ENCODE measurements at places on chromosomes 2 and 18.

- DNase-seq, result no peak
Observed at GRCh38 chr2:167052825-167053224, 164.5 kb downstream of the XIRP2 start.

DNA sequence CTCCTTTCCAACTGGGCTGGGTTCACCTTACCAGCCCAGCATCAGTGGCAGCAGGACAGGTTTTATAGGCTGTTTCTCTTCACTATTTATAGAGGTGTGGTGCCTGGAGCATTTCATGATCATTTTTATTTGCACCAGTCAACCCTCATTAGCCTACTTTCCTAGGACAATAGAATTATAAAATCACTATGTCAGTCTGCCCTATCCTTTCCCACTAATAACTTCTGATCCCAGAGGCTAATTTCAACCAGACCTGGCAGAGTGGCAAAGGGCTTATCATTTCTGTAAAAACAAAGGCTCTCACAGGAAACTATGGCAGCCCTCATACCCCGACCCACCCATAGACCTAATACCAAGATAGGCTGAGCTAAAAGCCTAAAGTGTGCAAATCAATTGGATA is 243.5 kb upstream of the TMEFF2 start:
- DNase-seq, result no peak

DNA sequence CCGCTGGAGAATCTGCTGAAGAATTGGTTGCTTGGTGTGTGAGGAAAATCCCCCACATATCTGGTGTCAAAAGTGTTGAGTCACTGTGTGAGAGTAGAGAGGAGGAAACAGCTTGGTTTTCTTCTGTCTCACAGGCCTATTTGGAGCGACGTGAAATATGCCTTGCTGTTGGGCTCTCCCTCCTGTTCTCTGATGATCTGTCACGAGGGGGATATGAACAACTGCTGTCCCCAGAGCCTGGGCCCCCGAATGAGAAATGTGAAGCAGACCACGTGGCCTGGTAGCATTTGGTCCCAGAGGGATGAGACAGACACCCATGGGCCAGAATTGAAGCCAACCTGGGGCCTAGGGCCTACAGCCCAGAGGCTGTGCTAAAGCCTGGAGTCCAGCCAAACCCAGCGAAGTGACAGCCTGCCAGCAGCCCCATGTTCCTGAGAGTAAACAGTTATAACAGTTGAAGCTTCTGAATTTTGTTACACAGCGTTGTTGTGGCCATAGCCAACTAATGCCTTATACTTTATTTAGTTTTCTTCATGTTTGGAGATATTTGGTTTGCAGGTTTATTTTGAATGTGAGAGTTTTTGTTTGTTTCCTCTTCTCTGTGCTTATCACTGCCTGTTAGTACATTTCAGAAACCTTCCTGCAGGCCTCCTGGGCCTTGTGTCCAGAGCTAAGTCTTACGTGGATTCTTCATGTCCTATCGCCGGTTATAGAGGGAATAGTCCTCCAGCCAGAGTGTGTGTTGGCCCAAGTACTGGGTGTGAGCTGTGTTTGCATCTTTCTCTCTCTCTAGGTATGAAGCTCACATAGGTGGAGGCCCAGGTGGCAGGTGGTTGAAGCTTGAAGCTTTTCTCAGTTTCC is 18.7 kb upstream of the COLEC12 start:
- no peak for DNase-seq

DNA sequence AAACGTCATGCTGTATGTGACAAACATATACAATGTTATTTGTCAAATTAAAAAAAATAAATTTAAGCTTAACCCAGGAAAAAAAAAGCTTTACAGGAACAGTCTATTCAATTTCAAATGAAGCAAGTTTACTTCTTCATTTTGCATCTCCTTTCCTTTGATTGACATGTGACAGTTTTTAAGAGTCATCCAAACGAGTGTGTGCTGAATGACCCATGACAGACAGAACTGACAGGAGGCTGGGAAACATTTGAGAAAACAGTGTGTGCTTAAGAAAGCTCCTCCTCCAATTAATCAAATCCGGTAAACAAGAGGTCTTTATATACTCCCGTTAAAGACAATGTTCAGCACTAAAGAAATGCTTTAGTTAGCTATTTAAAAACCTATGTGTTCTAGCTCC is 177.7 kb downstream of the SRBD1 start:
- DNase-seq, result no peak

DNA sequence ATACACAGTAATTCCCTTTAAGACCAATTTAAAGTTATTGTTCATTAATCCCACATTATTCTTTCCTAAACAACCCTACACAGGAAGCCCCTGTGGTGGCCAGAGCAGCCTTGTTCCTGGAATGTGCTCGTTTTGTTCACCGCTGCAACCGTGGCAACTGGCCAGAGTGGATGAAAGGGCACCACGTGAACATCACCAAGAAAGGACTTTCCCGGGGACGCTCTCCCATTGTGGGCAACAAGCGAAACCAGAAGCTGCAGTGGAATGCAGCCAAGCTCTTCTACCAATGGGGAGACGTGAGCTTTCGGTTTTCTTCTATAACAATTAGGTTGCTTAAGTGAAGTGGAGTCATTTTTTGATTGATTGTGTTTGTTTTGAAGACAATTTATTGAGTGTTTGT is 101.0 kb downstream of the UNC80 start:
- DNase-seq, result no peak

DNA sequence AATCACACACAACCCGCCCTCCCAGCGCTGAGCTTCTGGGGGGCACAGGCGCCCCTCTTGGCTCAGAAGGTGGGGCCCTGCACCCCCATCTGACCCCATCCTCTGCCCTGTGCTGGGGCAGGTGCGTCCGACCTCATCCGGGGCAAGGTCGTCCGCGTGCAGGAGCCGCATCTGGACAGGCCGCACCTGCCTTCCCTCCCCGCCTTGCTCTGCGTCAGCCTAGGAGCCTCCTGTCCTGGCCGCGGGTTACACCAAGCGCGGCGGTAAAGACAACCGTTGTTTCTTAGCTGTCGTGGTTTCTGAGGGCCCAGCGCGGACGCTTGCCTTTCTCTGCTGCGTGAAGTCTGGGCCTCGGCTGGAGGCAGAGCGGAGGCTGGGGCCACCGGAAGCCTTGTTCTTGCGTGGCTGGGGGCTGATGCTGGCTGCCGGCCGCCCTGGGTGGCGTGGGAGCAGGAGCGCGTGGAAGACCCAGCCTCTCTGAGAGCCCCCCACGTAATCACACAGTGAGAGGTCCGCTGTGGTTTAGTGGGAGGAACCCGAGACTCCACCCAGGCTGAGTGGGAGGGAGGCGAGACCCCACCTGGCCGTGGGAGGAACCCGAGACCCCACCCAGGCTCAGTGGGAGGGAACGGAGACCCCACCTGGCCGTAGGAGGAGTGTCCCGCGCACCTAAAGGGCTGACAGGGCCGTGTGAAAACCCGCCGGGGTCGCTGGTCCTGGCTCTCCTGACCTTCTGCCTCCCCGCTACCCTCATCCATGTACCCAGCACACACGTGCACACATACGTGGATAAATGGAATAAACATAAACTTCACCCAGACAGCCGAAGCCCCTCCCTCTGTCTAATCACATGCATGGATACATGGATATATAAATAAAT is 51.8 kb downstream of the KCNG2 start:
- peak; percentile 89 for DNase-seq

DNA sequence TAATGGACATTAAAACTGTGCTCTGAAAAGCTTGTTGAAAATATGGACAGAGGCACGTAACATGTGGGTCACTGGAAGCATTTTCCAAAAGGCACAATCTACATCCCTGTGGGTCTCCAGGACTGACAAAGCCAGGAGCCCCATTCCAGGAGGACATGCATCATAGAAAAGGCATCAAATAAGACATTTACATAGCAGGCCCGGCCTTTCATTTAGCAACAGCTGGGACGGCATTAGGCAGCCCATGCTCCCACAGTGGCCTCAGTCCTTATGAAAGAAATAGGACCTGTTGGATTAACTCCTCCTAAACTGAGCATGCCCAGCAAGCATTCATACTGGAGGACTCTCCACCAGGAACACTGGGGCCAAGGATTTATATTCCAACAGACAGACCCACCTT is 72.2 kb downstream of the TWIST2 start:
- no peak for DNase-seq

DNA sequence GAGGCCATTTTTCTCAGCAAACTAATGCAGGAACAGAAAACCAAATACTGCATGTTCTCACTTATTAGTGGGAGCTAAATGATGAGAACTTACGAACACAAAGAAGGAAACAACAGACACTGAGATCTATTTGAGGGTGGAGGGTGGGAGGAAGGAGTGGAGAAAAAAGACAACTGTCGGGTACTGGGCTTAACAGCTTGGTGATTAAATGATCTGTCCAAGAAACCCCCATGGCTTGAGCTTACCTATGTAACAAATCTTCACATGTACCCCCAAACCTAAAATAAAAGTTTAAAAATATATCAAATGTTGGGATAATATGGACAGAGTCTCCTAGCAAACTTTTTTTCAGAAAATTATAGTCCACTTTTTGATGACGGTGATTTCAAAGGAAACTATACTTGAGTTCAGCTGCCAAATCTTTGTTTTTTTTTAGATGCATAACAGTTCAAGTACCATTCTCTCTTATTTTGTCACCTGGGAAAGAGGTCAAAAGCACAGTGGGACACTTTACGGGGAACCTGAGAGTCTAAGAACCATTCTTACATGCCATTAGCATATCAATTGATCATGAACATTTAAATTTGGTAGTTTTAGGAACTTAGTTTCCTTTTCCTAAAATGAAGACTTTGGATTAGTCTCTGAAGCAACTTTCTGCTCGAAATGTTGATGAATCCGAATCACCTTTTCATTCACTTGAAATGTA is 835.0 kb downstream of the NRXN1 start:
- DNase-seq, result no peak

DNA sequence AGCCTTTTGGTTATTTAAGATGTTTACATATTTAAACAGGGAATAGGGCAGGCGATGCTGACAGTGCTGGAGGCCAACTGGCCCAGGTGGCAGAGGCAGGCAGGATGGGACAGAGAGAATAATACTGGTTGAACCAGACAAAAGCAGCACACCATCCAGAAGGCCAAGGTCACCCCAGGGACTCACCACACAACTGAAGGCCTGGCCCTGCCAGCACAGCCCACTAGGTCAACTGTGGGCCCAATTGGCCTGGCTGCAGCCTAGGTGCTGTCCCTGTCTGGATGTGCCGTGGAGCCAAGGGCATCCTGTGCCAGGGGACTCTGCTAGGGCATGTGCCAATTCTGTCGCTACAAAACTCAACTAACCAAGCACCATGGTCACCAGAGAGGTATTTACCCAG is 69.2 kb downstream of the RNF152 start:
- DNase-seq, result no peak

DNA sequence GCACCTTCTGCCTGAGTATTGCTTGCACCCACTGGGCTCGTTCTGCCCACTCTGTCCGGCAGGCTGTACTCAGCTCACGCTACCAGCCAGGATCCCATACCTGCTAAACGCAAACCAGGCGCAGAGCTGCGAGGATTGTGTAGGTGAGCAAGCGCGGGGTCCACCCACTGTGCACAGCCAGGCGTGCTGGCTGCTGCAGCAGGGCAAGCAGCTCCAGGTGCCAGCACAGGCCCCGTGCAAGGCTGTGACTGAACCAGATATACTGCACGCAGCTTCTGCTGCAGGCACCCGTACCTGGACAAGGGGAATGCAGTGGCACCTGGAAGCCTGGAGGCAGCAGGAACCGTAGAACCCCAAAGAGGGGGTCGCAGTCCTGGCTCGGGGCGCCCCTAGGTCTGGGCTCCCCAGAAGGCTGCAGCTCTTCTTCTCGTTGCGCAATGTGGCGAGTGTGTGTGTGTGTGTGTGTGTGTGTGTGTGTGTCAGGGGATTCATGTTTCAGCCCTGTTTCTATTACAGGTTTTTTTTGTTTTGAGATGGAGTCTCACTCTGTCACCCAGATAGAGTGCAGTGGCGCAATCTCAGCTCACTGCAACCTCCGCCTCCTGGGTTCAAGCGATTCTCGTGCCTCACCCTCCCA is 46.1 kb upstream of the RAB1A start:
- no peak for DNase-seq

GRCh38 chr2:108621687-108622681 is 87.7 kb downstream of the LIMS1 start:
- DNase-seq, result no peak

GRCh38 chr2:19461504-19462255 is 103.3 kb upstream of the OSR1 start:
- no peak for DNase-seq

Data from mesenteric fat pad (tissue), 1 donor.